ENCODE measurements at places on chromosomes 16 and 17.
A peak's percentile ranks its signal among the peaks of the same experiment; 100 is the strongest.

- no peak for DNase-seq
Observed at GRCh38 chr17:58056476-58056875, 26.7 kb upstream of the DYNLL2 start.

DNA sequence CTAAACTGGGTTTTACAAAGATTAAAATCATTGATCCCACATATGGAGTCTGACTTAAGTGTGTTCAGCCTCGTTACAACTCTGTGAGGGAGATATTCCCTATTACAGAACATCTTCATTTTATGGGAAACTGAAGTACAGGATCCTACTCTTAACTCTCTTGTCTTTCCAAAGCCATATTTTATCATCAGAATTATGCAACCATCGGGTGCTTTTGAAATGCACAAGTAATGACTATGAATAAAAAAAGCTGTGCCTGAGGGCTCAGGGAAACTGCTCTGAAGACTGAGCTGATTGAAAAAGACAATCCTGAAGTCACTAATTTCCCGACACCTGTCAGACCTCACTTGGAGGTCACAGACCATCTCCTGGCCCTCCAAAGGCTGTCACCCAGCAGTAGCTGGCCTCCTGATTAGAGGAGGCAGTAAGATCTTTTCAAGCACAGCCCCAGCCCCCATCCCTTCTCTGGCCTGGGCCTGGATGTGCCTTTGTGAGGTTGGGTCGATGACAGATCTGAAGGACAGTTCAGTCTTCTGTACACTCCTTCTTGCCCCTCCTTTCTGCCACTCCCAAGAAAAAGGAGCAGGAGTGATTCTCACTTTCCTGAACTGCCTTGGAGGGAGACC, 5.6 kb downstream of the AKAP1 start:
- no peak for DNase-seq

DNA sequence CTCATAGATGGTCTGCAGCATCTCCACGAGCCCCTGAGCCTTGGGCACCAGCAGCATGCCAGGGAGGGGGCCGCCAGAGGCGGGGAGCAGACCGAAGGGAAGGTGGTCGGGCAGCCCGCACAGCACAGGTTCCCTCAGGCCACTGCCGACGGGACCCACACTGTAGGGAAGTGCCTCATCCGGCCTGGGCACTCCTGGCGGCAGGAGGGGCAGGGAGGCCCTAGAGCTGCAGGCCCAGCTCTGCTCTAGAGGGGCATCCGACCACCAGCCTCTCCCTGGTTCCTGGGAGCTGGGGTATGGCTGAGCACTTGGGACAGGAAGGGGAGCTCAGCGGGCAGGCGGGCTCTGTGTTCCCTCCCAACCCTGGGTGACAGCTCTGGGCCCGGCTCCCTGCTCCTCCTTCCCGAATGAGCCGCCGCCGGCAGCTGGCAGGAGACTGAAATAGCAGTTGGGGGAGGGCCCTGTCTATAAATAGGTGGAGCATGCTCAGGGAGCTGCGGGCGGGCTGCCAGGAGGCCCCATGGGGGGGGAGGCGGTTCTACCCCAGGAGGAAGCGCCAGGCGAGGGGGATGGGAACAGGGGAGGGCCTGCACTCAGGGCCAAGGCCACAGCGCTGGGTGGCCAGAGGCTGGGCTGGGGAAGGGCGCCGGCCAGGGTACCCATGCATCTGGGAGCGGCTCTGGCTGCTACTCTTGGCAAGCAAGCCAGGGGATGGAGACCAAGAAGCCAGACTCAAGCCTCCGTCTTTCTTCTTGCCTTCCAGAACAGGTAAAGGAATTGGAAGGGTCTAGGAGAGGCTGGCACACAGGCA, 12.4 kb downstream of the HDAC5 start:
- DNase-seq = peak; percentile 82

GRCh38 chr17:15966183-15966878, 21.4 kb downstream of the ADORA2B start:
- no peak for DNase-seq

- no peak for DNase-seq
Observed at GRCh38 chr16:87952751-87953150, 1.5 kb downstream of the BANP start.

GRCh38 chr17:28507567-28508203, 1.5 kb downstream of the FOXN1 start:
- no peak for DNase-seq

All from Daoy (cell line).